ENCODE measurements at places on chromosomes 5 and 9.

GRCh38 chr5:30000231-30000630 is 1193.3 kb upstream of the CDH6 start:
- no peak for DNase-seq

- DNase-seq, result no peak
Observed at GRCh38 chr5:88606173-88606572, 276.8 kb downstream of the MEF2C start.

- no peak for DNase-seq
Observed at GRCh38 chr9:82554381-82554780, 508.6 kb downstream of the RASEF start.

DNA sequence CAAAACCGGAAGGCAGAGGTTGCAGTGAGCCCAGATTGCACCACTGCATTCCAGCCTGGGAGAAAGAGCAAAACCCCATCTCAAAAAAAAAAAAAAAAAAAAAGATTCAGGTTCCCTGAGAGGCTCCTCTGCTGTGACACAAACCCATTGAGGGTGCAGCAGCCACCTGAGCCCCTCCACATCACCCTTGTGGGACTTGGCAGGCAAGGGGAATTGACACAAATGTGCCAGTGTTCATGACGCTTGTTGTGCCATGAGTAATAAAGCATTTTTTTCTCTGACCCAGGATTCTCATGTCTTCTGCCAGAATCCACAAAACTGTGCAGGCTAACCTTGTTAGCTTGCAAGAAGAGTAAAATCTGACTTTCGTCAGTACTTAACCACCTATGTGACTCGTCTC is 149.6 kb downstream of the TTC39B start:
- DNase-seq, result no peak

- no peak for DNase-seq
Observed at GRCh38 chr5:149740866-149741459, 10.9 kb downstream of the PPARGC1B start.

- DNase-seq, result no peak
Observed at GRCh38 chr9:70588381-70588780, 173.9 kb upstream of the KLF9 start.
